GM10248 (cell line): ENCODE measurements at places on chromosomes 7 and 10.

DNA sequence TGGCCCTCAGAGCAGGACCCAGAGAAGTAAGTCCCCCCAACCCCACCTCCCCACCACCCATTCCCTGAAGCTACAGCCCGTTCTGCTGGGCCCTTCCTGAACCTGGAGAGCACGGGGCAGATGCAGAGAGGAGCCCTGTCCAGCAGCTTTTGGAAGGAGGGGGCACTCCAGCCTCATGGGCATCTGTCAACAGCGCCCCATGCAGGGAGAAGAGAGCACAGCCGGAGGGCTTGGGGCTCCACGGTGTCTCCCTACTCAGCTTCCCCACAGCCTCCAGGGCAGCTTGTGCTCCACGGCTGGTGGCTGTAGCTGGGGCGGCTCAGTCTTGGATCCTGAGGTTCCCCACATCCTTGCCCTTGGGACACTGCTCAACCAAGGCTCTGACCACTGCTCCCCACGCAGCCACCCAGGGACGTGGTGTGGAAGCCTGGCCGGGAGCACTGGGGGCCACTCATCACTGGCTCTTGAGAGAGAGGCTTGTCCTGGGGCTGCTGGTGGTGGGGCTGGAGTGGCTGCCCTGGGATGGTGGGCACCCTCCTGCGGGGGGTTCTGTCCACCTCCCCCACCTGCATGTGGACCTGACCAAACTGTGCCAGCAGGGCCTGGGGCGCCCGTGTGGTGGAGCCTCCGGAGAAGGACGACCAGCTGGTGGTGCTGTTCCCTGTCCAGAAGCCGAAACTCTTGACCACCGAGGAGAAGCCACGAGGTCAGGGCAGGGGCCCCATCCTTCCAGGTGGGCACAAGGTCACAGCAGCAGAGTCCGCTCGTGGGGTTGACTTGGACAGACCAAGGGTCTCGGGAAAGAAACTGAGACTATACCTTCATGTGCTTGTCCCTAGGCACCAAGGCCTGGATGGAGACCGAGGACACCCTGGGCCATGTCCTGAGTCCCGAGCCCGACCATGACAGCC lies 4.5 kb downstream of the PRAP1 start:
- DNase-seq = no peak

DNA sequence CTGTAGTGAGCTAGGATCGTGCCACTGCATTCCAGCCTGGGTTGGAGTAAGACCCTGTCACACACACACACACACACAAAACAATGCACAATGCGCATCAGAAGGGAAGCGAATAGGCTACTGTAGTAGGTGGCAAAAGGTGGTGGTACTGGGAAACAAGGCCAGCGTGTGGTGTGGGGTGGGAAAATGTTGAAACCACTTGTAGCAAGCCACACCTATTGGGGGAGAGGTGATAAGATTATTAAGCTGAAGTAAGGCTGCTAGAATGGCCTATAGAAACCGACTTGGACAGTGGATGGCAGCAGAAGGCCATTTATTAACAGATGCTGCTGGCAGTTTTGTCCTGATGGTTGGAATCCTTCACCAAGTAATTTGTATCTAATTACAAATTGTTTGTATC lies 7.2 kb upstream of the CHCHD1 start:
- no peak for DNase-seq

DNA sequence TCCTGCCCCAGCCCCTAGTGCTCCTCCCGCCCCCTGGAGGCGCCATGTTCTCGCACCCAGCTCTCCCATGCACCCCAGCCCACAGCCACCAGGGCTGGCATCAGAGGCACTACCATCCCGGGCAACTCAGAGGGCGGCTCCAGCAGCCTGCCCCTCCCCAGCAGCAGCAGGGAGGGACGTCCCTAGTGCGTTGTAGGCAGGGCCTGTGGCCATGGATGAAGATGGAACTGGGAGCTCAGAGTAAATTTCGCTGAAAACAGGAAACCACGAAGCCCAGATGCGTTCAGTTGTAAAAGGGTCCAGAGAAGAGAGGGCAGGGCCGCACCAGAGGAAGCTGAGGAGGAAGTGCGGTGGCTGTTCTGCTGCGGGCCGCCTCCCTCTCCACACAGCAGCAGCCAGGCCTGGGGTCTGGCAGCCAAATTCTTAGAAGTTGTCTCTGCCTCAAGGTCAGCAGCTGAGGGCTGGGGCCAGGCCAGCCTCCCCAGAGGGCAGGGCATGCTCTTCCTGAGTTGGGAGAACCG lies 24.6 kb downstream of the VSIR start:
- DNase-seq = peak; percentile 65

GRCh38 chr7:131109759-131110296 lies 217.8 kb upstream of the MKLN1 start:
- DNase-seq = peak; percentile 72

- DNase-seq = no peak
Observed at GRCh38 chr7:132739271-132739955, 163.1 kb upstream of the PLXNA4 start.

DNA sequence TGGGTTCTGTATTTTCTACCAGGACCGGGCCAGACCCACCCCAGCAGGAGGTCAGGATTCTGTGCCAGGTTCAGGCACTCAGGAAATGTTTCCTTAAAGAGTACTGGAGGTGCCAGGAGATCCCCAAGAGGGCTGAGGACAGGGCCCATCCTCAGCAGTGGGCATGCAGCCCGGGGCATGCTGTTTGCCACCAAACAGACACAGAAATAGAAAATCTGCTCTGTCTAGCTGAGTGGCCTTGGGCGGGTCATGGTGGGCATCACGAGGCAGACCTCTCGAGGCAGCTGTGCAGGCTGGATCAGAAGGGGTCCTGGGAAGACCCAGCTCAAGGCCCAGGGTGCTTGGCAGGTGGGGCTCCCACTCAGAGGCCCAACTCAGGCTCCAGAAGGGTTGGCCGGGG lies 105.0 kb downstream of the FAM53B start:
- DNase-seq = no peak

DNA sequence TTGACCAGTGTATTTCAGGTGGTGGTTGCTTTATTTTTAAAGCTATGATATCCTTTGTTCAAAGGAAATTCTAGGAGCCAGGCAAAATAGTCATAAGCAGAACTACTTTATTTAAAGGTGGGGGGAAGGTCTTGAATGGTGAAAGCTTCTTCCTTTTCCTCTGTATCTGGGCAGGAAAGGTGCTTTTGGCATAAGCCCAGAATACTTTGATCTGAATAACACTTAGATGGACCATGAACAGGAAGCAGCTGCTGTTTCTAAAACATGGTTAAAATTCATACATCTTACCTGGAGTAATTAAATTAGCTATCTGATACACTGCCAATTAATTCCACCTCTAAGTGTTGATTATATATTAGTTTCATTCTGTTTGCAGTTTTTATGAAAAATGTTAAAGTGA lies 13.3 kb downstream of the ZNF804B start:
- no peak for DNase-seq

- DNase-seq = no peak
Observed at GRCh38 chr10:4004144-4004543, 219.1 kb upstream of the KLF6 start.

DNA sequence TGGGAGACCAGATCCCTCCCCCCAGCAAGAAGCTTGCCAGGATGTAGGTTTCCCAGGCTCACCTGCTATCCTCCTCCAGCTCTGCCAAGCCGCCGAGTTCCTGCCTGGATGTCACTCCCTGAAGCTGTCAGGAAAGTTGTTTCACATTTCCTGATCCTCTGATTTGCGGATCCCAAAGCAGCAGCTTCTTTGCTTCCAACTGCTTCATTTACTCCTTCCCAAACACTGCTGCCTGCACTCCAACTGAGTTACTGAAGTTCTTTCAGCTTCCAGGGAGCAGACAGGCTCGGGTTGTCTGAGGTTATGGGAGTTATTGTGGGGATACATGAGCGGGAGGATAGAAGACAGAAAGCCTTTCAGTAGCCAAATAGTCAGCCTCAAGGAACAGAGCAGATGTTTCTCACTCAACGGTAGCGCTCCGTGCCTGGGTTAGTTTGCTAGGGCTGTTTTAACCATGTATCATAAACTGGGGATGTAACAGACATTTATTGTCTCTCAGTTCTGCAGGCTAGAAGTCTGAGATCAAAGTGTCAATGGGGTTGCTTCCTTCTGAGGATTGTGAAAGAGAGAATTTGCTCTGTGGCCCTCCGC lies 516.0 kb downstream of the REEP3 start:
- DNase-seq = no peak

DNA sequence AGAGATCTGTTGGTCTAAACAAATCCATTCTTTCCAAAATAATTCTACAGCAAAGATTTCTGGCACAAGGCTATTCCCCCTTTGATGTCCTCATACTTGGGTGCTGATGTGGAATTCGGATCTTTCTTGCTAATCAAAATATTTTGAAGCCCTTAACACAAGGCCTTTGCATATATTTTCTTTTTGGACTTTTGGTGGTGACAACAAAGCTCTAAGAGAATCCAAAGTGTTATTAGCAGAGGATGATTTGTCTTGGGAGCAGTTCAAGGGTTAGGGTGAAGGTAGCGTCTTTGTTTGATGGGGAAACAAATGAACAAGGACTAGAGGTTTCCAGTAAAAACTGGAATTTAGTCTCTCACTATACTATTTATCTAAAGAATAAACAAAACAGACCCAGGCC lies 197.9 kb downstream of the CDCA7L start:
- no peak for DNase-seq

DNA sequence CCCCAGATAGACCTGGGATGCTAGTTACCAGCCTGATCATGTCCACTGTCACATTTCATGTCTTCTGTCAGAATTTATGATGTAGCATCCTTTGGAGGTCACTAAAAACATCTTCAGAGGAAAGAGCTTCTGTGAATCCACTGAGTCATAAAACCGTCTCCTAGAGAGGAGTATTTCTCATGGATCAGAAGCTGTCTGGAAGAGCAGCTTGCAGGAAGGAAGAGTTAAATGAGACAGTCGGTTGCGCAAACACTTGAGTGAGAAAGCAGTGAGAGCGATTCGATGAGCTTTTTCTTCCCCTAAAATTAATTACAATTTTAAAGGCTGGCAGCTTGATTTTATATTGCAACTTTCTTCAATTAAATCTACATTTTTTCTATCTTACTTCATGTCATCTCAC lies 47.2 kb upstream of the WDR11 start:
- DNase-seq = no peak

GRCh38 chr7:77329466-77330168 lies 86.5 kb downstream of the GSAP start:
- no peak for DNase-seq

GRCh38 chr7:94679358-94679757 lies 23.4 kb upstream of the SGCE start:
- no peak for DNase-seq

DNA sequence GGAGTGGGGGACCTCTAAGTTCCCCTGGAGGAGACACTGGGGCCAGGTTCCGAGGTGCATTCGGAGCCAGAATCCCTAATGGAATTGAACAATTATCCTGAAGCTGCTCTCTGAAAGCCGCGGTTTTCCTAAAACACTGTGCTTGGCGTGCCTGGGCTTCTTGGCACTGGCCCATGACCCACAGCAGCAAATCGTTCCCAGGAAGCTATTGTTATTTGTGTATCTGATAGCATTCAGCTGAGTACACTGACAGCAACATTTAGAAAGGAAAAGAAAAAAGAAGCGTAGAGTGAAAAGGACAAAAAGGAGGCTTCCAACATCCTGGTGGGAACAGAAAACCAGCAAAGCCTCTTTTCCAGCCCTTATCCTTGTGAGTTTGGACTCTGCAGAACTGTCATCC lies 339.8 kb downstream of the FRMD4A start:
- no peak for DNase-seq

DNA sequence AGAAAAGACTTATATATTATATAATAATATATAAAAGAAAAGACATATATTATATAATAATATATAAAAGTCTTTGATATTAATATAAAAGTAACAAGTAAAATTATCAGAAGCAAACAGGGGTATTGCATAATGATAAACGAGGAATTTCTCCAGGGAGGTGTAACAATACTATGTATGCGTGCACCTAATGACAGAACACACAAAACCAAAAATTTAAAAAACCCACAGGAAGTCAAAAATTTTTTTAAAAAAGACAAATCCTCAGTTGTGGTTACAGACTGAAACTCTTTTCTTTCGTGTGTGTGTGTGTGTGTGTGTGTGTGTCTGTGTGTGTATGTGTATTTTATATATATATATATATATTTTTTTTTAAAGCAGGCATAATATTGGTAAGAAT lies 279.2 kb upstream of the DPP6 start:
- no peak for DNase-seq

DNA sequence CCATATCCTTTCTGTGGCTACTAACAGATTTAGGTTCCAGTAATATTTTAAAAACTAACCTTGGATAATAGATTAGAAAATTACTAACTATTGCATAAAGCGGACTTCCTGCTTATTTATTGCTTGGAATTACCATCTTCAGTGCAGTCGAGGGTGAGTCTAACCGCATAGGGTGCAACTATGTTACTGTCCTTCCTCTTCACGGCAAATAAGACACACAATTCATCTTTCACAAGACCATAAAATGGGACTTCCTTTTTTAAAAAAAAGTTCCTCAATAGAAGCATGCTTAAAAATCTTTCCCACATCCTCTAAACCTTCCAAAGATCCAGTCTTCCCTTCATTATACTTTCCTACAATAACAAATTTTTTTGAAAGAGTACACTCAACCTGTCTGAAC lies 2.1 kb downstream of the SLC25A40 start:
- DNase-seq = no peak

DNA sequence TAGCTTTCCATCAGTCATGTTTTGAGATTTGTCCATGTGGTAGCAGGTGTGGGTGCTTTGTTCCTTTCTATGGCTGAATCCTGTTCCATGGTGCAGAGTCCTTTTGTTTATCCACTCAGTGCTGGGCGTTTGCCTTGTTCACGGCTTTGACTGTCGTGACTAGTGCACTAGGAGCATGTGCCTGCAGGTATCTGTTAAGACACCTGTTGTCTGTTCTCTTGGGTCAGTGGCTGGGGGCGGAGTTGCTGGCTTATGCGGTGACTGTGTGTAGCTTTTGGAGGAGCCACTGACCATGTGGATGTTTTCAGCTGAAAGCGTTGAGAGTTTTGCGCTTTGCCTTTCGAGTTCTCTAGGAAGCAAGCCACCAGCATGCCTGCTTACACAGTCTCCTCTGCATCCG lies 573.1 kb upstream of the FOXK1 start:
- no peak for DNase-seq

DNA sequence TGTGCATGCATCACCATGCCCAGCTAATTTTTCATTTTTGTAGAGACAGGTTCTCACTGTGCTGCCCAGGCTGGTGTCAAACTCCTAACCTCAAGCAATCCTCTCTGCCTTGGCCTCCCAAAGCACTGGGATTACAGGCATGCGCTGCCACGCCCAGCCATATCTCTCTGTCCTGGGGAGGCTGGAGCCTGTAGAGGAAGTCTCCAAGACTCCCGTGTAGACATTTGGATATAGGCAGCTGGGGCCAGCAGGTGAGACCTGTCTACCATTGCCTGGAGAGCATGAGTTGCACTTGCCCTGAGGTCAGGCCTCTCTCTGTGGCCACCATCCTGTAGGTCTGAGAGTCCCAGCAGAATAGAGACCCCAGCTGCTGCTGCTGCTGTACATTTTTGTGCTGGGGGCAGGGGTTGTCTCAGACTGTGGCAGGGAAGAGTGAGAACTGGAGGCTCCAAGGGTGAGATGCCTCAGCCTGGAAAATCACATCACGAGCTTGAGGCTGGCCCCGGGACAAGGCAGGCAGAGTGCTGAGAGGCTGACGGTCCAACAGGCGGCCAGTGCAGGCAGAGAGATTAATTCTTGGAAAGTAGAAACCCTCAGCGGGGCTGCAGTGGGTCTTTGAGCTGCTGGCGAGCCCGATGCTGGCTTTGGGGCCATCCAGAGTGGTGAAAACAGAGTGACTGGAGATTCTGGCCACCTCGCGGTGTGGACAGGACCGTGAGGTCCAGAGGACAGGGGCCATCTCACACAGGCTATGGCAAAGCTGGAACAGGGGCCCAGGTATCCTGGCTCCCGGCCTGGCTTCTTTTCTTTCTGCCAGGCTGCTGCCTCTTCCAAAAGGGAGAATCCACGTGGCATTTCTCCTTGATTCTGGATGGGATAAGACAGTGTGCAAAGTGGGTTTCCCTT lies 60.9 kb downstream of the TMEM270 start:
- DNase-seq = no peak
